ENCODE measurements at places on chromosomes 16 and 17.
A peak's percentile ranks its signal among the peaks of the same experiment; 100 is the strongest.

GRCh38 chr16:2475413-2476344 is 752 bp downstream of the TBC1D24 start:
- H3K27ac ChIP-seq: peak overlapping the region; percentile 71
- peaks cover 22% of the 10 kb centered on the region for H3K4me1 ChIP-seq
- no peak for DNase-seq
- H3K36me3 ChIP-seq: no peaks in the 10 kb centered on the region
- H3K27me3 ChIP-seq: no peaks in the 10 kb centered on the region
- H3K4me3 ChIP-seq: peak overlapping the region; percentile 87

- DNase-seq: no peak
- H3K27me3 ChIP-seq: no peaks in the 10 kb centered on the region
- H3K4me1 ChIP-seq: peaks cover 8% of the 10 kb centered on the region
- no peaks in the 10 kb centered on the region for H3K36me3 ChIP-seq
- no peak overlapping the region for H3K27ac ChIP-seq
Measured at GRCh38 chr16:85412911-85413520, 200.1 kb upstream of the GSE1 start.

GRCh38 chr17:16480995-16481394 is 11.0 kb downstream of the LRRC75A start:
- DNase-seq: no peak
- no peak overlapping the region for H3K4me3 ChIP-seq
- no peak overlapping the region for H3K27ac ChIP-seq
- peaks cover 16% of the 10 kb centered on the region for H3K4me1 ChIP-seq
- H3K27me3 ChIP-seq: no peaks in the 10 kb centered on the region

DNA sequence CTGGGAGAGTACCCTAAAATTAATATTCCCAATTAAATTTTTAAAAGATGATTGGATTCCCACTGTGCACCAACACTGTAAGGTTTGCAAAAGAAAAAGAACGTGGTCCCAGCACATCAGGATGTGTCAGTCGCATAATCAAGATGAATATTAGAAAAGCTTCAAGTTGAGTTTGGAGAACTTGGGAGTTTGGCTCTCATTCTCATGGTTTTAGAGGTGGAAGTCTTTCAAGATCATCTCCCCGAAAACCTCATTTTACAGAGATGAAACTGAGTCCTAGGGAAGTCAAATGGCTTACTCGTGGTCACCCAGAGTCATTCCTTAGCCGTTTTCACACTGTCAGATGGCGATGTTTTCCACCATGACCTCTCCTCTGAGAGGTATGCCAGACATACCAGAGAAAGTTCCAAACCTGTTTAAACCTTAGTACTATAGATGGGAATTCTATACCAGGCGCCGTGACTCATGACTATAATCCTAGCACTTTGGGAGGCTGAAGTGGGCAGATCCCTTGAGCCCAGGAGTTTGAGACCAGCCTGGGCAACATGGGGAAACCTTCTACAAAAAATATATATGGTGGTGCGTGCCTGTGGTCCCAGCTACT is 1.2 kb downstream of the SEC14L1 start:
- peaks cover 42% of the 10 kb centered on the region for H3K4me1 ChIP-seq
- H3K4me3 ChIP-seq: peak overlapping the region; percentile 82
- H3K36me3 ChIP-seq: peaks cover 10% of the 10 kb centered on the region
- H3K27me3 ChIP-seq: no peaks in the 10 kb centered on the region

- peak within 1 kb of the TSS; percentile 90 for H3K27ac ChIP-seq
- peaks cover 28% of the 10 kb centered on the region for H3K4me1 ChIP-seq
- no peaks in the 10 kb centered on the region for H3K27me3 ChIP-seq
- peak; percentile 59 for DNase-seq
- H3K36me3 ChIP-seq: 0 out of 2 replicates have a peak, but pooled peaks cover 6% of the 10 kb centered on the region
Measured at GRCh38 chr17:42980274-42980765, at the start of gene RUNDC1. RUNDC1 (plus strand) TSS chr17:42980565; CDS start chr17:42980577, 12 bp downstream.

DNA sequence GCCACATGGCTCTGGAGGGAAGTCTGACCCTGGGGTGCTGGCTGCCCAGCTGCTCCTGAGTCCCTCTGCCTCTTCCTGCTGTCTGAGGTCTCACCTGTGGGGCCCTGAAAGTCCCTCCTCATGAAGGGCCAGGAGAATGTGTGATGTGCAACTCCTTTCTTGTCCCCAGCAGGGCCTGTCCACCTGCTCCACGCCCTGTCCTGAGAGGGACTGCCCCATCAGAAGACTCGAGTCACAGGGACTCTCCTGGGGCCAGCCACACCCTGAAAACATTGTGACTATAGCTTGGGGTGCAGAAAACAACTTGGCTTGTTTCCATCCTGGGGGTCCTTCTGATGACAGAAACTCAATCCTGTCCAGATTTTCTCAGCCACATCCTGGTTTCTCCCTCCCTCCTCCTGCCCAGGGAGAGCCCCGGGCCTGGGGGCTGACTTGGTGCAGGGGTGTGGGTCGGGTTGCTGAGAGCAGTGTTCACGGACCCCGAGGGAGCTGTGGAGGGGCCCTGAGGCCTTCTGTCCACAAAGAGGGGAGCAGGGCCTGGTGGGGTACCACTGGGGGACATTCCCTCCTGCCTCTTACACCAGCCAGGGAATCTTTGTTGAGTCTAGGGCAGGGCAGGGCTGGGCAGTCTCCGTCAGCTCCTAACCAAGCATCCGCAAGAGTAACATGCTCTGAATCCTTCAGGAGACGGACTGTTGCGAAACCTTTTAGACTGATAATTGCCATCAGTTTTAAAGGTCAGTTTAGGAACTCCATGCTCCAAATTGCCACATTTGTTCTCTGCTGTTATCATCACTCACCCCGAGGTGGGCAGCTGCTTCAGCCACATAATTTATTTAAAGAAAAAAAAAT is 45.9 kb downstream of the NT5M start:
- DNase-seq: no peak
- H3K4me3 ChIP-seq: no peak overlapping the region
- H3K27ac ChIP-seq: no peak overlapping the region
- no peaks in the 10 kb centered on the region for H3K27me3 ChIP-seq
- no peaks in the 10 kb centered on the region for H3K36me3 ChIP-seq

DNA sequence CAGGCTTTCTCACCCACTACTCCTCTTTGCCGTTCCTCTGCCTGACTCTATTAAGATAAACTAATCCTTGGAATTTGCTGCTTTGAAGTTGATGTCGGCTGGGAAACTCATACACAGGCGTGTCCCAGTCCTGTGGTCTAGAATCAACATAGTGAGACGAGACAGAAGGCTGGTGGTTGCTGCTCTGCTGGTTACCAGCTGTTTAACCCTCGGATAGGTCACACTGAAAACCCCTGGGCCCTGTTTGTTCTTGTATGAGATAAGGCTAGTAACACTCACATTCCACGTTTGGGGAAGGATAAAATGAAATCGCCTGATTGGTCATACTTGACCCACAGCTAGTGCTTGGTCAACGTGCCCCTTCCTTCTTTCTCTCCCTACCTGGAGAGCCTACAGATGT is 517.0 kb downstream of the CDH13 start:
- DNase-seq: no peak
- no peaks in the 10 kb centered on the region for H3K27me3 ChIP-seq
- no peak overlapping the region for H3K4me3 ChIP-seq

GRCh38 chr16:74997042-74997491 is 1.8 kb upstream of the ZNRF1 start:
- H3K27me3 ChIP-seq: no peaks in the 10 kb centered on the region
- H3K4me1 ChIP-seq: peaks cover 18% of the 10 kb centered on the region
- no peak overlapping the region for H3K4me3 ChIP-seq
- DNase-seq: no peak
- H3K36me3 ChIP-seq: no peaks in the 10 kb centered on the region

DNA sequence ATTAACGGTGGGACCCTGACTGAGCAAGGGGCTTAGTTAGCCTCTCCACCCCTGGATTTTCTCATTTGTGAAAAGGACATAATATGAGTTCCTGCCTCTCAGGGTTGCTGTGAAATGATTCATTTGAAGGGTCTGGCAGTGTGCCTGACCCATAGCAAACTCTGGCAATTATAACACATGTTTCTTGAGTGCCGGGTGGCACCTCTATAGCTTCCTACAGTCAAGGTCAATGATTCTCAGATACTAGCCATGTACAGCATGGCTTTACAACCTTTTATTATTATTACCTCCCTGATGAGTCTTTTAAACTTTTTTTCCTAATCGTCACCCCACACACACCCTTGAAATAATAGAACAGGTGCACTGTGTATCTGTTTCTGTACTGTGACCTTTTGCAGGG is 42.1 kb downstream of the TMEM114 start:
- H3K4me1 ChIP-seq: no peaks in the 10 kb centered on the region
- no peaks in the 10 kb centered on the region for H3K36me3 ChIP-seq
- H3K27me3 ChIP-seq: peaks cover 47% of the 10 kb centered on the region
- H3K27ac ChIP-seq: no peak overlapping the region
- DNase-seq: no peak

DNA sequence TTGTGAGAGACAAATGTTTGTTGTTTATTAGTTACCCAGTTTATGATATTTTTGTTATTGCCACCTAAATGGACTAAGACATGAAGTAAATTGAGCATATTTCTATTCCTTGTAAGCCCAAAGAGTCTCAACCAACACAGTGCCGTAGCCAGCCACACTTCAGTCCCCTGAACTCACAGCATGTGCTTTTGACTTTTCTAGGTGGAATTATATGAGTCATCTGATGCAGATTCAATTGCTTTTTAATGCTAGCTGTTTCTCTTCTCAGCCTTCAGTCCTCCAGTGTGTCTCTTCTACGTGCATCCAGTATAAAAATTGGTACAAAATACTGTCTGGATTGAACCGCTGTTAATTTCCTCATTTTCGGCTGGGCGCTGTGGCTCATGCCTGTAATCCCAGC is 39.0 kb downstream of the IQCK start:
- H3K27me3 ChIP-seq: no peaks in the 10 kb centered on the region
- no peak overlapping the region for H3K27ac ChIP-seq
- no peaks in the 10 kb centered on the region for H3K4me1 ChIP-seq
- no peak for DNase-seq

DNA sequence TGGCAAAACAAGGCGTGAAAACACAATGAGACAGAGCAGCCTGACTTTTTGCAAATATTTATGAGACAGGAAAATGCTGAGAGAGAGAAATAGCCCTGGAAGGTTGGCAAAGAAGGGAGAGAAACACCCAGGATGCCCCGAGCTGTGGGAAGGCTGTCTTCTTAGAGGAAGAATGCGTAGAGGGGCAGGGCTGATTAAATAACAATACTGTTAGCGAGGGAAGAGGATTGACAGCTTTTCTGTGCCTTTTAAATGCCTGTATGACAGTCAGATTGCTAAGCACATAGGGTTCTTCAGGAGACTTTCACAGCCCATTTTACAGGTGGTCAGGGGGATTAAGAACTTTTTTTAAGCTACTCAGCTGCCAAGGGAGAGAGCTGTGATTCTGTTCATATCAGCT is 219.2 kb downstream of the SHISA9 start:
- H3K27me3 ChIP-seq: no peaks in the 10 kb centered on the region
- H3K4me1 ChIP-seq: no peaks in the 10 kb centered on the region
- H3K27ac ChIP-seq: no peak overlapping the region
- DNase-seq: no peak
- H3K36me3 ChIP-seq: no peaks in the 10 kb centered on the region
- no peak overlapping the region for H3K4me3 ChIP-seq

- no peaks in the 10 kb centered on the region for H3K27me3 ChIP-seq
- H3K4me3 ChIP-seq: peak overlapping the region; percentile 56
- no peak for DNase-seq
- peaks cover 25% of the 10 kb centered on the region for H3K4me1 ChIP-seq
Measured at GRCh38 chr17:58531661-58532554, 17.5 kb upstream of the MTMR4 start.

DNA sequence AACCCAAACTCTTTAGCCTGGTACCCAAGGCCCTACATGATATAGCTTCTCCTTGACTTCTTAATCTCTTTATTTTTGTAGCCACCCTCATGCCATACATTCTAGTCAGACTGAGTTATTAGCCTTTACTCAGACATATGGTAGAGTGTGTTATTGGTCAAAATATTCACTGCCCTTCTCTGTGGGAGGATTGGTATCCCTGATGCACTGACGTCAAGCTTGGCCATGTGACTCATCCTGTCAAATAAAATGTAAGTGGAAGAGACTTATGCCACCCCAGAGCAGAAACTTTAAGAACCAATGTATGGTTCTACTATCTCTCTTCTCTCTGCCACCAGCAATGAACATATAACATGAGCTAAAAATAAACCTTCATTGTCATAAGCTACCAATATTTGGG is 12.2 kb upstream of the BEAN1 start:
- H3K36me3 ChIP-seq: no peaks in the 10 kb centered on the region
- DNase-seq: no peak
- H3K27me3 ChIP-seq: no peaks in the 10 kb centered on the region
- no peak overlapping the region for H3K27ac ChIP-seq

GRCh38 chr17:77306790-77307478 is 166.2 kb downstream of the SEC14L1 start:
- H3K27me3 ChIP-seq: no peaks in the 10 kb centered on the region
- peaks cover 31% of the 10 kb centered on the region for H3K36me3 ChIP-seq
- peaks cover 48% of the 10 kb centered on the region for H3K4me1 ChIP-seq

DNA sequence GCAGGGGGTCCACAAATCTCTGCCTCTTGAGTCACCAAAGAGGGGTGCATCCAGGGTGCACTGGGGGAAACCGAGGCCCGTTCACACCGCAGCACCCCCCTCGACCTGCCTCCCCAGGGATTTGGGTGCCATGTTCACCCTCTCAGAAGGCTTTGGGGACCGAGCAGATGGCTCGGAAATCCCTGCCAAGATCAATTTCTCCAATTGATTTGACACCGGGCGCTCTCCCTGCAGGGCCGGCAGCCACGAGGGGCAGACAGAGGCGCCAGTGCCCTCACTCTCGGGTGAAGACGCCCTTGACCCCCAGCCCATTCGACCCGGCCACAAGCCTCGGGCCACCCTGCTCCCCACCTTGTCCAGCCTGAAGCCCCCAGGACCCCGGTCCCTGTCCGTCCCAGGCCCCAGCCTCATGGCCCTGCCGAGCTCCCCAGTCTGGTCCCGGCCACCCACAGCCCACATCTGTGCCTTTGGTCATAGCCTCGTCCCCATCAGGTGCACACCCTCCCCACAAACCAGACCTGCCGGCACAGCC is 9.3 kb downstream of the SSTR5 start:
- peaks cover 90% of the 10 kb centered on the region for H3K4me1 ChIP-seq
- DNase-seq: no peak
- no peaks in the 10 kb centered on the region for H3K36me3 ChIP-seq
- no peaks in the 10 kb centered on the region for H3K27me3 ChIP-seq

- no peak for DNase-seq
- no peak overlapping the region for H3K27ac ChIP-seq
Measured at GRCh38 chr16:3868556-3868955, 12.0 kb downstream of the CREBBP start.

GRCh38 chr17:79749156-79749815 is 18.5 kb downstream of the ENPP7 start:
- no peak overlapping the region for H3K27ac ChIP-seq
- no peaks in the 10 kb centered on the region for H3K27me3 ChIP-seq
- DNase-seq: no peak
- H3K4me3 ChIP-seq: no peak overlapping the region
